CD4-positive, alpha-beta T cell treated with Interleukin-1 beta for 1 hour (primary cell): ENCODE measurements at places on chromosomes 5 and 9.

GRCh38 chr9:70444904-70445303 lies 30.4 kb upstream of the KLF9 start:
- no peak for DNase-seq

GRCh38 chr5:66863243-66864170 lies 267.3 kb downstream of the MAST4 start:
- DNase-seq, result no peak

DNA sequence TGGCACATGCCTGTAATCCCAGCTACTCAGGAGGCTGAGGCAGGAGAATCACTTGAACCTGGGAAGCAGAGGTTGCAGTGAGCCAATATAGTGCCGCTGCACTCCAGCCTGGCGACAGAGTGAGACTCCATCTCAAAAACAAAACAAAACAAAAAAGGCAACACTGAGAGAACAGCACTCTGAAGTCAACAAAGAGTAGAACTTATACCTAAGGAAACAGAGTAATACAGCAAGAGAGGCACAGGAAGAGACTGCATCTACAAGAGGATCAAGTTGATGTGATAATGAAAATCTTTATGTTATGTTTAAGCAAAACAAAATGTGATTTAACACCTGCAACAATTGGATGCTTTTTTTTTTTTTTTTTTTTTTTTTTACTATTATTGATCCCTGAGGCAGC lies 33.1 kb downstream of the FYB1 start:
- DNase-seq, result no peak

DNA sequence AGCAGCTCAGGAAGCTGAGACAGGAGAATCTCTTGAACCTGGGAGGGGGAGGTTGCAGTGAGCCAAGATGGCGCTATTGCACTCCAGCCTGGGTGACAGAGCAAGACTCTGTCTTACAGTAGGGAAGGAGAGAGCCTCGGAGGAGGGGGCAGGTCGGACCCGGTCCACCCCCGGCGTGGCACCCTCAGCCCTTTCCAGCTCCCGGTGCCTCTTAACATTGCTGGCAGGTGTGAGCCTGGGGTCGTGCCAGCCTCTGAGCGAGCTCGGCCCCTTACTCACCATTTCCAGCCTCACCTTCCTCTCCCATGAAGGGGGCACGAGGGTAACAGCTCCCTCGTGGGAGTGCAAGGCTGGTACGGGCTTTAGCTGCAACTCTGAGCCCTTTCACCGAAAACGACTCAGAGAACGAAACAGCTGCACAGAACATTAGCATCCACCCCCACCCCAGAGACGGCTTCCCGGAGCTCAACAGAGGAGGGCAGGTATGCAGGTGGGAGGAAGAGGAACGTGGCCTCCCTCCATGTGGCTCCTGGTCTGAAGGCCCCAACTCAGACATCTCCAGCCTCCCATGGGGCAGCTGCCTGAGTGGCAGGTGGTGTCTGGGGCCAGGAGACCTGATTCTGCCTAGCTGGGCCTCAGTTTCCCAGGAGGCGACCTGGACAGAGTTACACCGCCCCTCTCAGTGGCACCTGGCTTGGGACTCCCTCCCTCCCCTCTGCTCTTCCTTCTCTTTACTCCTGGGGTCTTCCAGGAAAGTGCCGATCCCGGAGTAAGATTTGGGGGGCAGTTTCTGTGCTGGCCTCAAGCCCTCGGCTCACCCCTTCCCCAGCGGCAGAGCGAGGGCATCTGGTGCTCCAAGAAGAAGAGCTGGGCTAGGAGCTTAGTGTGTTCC lies 28.5 kb upstream of the ABO start:
- no peak for DNase-seq

- DNase-seq, result no peak
Observed at GRCh38 chr9:715300-715699, 126.2 kb upstream of the DMRT1 start.
